ENCODE measurements at places on chromosomes 16 and 17. TPM values are rescaled to one million over a fixed set of nuclear protein-coding genes. Genes with fewer than 3 reads are reported as not detected.

The PPL gene
- total RNA-seq = 0.36 TPM

The EVI2A gene
- total RNA-seq = 5.8 TPM

The SLC16A13 gene
- 1.00 TPM for total RNA-seq

The MSLN gene
- not detected for total RNA-seq

The CSH1 gene
- not detected for total RNA-seq

The KRTAP4-6 gene
- total RNA-seq = not detected

The SCGB1C2 gene
- total RNA-seq = not detected

The GAS2L2 gene
- total RNA-seq = not detected

The NXPH3 gene
- under 0.01 TPM for total RNA-seq

The TMEM235 gene
- total RNA-seq = not detected

The HOXB7 gene
- total RNA-seq = not detected

The B3GNT9 gene
- 11.3 TPM for total RNA-seq

The BFAR gene
- total RNA-seq = 238 TPM

The NIP7 gene
- total RNA-seq = 43.5 TPM

The DRC3 gene
- 0.69 TPM for total RNA-seq

The G6PC1 gene
- total RNA-seq = not detected

The GRIN2A gene
- 0.15 TPM for total RNA-seq

The EMP2 gene
- 89.8 TPM for total RNA-seq

The PDE6G gene
- 0.46 TPM for total RNA-seq

The KRTAP4-4 gene
- not detected for total RNA-seq

The RPAIN gene
- 34.5 TPM for total RNA-seq

The CACNG3 gene
- not detected for total RNA-seq

The SPSB3 gene
- total RNA-seq = 22.5 TPM

The C1QTNF8 gene
- not detected for total RNA-seq

The PIP4K2B gene
- 116 TPM for total RNA-seq

The DOC2B gene
- total RNA-seq = not detected

The METTL26 gene
- 57.3 TPM for total RNA-seq

The MRPL38 gene
- total RNA-seq = 42.7 TPM

The COX10 gene
- 20.0 TPM for total RNA-seq

The NLRP1 gene
- total RNA-seq = 0.15 TPM

The ABAT gene
- total RNA-seq = 6.5 TPM

The KRTAP2-2 gene
- not detected for total RNA-seq

The PRSS33 gene
- not detected for total RNA-seq

The ZSCAN10 gene
- total RNA-seq = not detected

The IL17C gene
- total RNA-seq = not detected

The ASGR2 gene
- total RNA-seq = not detected

The KRTAP2-3 gene
- not detected for total RNA-seq

The KRTAP3-1 gene
- not detected for total RNA-seq

The LASP1 gene
- total RNA-seq = 104 TPM

The ZFP3 gene
- total RNA-seq = 0.93 TPM

The WNT9B gene
- total RNA-seq = not detected

The AURKB gene
- 21.8 TPM for total RNA-seq

The KRTAP9-2 gene
- not detected for total RNA-seq

The TMC7 gene
- total RNA-seq = 0.69 TPM

The CA10 gene
- total RNA-seq = not detected

The BICDL2 gene
- total RNA-seq = not detected

The NPB gene
- 0.46 TPM for total RNA-seq

All from melanocyte of skin (primary cell).